Cardiac muscle cell (in vitro differentiated cells and primary cell): ENCODE measurements at places on chromosomes 5 and 9.

- DNase-seq, result no peak
- H3K4me1 ChIP-seq, result peaks cover 7% of the 10 kb centered on the region
- H3K27me3 ChIP-seq, result no peaks in the 10 kb centered on the region
These were observed 315.1 kb downstream of the RAB3C start for GRCh38 chr5:58898006-58898405.

DNA sequence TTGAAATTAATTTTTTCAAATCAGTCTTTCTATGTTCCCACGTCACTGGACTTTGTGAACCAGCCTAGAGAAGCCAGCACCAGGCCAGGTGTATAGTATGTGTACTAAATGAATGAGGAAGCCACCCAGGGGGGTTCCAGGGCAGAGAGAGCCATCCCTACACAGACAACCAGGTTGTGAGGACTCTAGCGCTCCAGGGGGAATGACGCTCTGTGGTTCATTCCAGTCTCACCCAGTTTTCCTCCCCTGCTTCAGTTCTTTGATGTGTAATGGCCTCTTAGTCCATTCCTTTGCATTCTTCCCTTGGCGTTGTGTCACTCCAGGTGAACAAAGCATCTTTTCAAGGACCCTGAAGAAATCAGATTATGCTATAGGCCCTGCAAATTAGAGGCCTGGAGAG, 330.6 kb downstream of the NSG2 start:
- H3K27me3 ChIP-seq, result no peaks in the 10 kb centered on the region
- peaks cover 6% of the 10 kb centered on the region for H3K4me1 ChIP-seq
- no peak overlapping the region for H3K4me3 ChIP-seq
- H3K27ac ChIP-seq, result no peak overlapping the region
- no peak for DNase-seq

DNA sequence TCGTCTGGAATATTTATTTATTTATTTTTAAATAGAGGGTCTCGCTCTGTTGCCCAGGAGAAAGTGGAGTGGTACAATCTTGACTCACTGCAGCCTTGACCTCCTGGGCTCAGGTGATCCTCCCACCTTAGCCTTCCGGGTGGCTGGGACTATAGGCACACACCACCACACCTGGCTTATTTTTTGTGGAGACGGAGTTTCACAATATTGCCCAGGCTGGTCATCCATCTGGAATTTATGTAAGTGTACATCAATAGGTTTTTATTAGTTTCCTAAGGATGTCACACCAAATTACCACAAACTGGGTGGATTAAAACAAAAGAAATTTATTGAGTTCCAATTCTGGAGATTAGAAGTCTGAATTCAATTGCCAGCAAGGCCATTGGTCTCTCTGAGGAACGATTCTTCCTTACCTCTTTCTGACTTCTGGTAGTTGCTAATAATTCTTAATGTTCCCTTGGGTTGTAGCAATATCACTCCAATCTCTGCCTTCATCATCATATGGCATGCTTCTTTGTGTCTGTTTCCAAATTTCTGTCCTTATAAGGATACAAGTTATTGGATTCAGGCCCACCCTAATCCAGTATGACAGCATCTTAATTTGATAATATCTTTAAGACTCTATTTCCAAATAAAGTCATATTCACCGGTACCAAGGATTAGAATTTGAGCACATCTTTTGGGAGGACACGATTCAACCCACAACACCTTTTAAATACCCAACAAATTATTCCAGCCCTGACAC, 16.3 kb upstream of the RAD23B start:
- no peak overlapping the region for H3K27ac ChIP-seq
- no peaks in the 10 kb centered on the region for H3K36me3 ChIP-seq
- H3K4me1 ChIP-seq, result no peaks in the 10 kb centered on the region
- no peaks in the 10 kb centered on the region for H3K27me3 ChIP-seq
- no peak for DNase-seq

DNA sequence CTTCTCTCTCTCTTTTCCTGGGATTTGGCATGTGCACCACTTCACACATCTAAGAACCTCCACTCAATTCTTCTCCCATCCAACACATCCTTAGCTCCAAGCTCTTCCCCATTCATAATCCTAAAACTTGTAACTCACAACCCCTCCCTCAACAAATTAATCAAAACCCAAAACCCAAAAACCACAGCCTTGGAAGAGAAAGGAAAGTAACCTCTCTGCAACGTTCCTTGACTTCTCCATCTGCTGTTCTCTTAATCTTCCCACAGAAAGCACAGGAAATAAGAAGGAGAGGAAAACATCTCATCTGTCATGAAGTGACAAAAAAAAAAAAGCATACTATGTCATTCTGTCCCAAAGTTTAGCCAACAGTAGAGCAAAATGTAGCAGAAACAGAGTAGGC, 66.2 kb downstream of the DRD1 start:
- no peak for DNase-seq
- H3K4me3 ChIP-seq, result no peak overlapping the region
- H3K27me3 ChIP-seq, result no peaks in the 10 kb centered on the region
- peaks cover 11% of the 10 kb centered on the region for H3K4me1 ChIP-seq
- no peak overlapping the region for H3K27ac ChIP-seq

- peak; percentile 46 for DNase-seq
- H3K27me3 ChIP-seq, result peaks cover 29% of the 10 kb centered on the region
- H3K4me1 ChIP-seq, result no peaks in the 10 kb centered on the region
- H3K36me3 ChIP-seq, result no peaks in the 10 kb centered on the region
- H3K27ac ChIP-seq, result no peak overlapping the region
- H3K4me3 ChIP-seq, result peak overlapping the region; percentile 31
These were observed 155.8 kb upstream of the IRX4 start for GRCh38 chr5:2038321-2039179.

DNA sequence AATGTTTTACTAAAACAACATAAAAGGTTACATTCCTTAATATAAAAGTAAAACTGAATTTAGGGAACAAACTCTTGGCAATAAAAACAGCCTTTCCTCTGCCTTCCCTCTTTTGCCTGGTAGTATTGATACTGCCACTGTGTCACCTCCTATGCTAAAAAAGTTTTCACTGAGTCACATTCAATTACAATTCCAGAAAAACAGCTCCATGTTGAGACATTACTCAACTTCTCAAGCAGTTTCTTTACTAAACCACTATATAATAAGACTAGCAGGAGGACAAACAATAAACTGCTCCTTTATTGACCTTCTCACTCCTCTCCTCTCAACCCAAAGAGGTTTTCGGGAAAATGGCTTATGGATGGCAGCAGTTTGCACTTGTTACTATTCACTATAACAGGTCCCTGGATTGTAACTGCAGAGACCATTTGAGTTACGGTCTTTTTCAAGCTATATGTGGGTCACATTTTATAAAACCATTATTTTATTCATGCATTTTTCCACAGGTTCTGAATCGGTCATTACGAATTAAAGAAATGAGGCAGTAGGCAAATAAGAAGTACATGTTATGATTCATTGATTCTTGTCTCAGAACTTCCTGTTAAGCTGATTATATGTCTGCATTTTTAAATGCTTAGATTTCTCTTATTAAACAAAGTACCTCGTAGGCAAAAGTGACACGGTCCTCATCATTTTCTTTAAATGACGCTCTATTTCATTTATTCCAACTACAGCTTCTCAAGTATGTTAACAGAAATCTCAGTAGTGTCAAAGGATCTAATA, 2.1 kb downstream of the ZDHHC21 start:
- no peaks in the 10 kb centered on the region for H3K27me3 ChIP-seq
- no peak for DNase-seq
- no peak overlapping the region for H3K27ac ChIP-seq
- H3K4me3 ChIP-seq, result no peak overlapping the region
- peaks cover 17% of the 10 kb centered on the region for H3K36me3 ChIP-seq
- H3K4me1 ChIP-seq, result no peaks in the 10 kb centered on the region

DNA sequence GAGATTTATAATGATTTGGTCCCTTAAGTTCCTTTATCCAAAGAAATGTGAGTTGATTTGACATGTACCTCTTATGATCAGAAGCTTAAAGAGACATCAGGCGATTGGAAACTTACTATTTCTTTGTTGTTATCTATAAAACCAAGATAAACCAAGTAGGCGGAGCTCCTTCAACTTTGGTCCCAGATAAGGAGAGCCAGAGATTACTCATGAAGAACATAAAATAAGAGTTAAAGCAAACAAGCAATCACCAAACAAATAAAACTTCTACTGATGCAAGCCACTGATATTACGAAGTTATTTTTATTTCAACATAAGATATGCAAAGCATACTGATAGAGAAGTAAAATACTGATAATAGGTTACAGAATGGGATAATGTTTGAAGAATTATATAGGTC, 141.5 kb upstream of the CDH18 start:
- no peaks in the 10 kb centered on the region for H3K27me3 ChIP-seq
- no peak overlapping the region for H3K27ac ChIP-seq
- H3K36me3 ChIP-seq, result no peaks in the 10 kb centered on the region
